HuH-7.5 (cell line): ENCODE measurements at places on chromosomes 3 and 15.

- no peak for DNase-seq
Observed at GRCh38 chr3:27930052-27930602, 208.0 kb upstream of the EOMES start.

DNA sequence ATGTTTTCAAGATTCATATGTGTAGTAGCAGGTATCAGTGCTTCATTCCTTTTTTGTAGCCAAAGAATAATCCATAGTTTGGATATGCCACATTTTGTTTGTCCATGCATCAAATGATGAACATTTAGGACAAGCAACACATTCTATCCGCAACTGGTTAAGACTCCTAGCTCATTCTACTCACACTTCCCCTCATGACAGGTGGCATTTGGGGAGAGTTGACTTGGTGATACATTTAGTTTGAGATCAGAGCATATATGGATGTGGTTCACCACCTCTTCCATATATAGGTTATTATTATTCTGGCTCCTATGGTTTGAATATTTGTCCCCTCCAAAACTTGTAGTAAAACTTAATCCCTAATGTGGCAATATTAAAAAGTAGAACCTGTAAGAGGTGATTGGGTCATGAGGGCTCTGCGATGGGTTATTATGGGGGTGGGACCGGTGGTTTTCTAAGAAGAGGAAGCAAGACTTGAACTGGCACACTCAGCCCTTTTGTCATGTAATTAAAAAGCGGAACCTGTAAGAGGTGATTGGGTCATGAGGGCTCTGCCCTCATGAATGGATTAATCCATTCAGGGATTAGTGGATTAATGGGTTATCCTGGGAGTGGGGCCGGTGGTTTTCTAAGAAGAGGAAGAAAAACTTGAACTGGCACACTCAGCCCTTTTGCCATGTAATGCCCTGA is 75.3 kb upstream of the HRH1 start:
- no peak for DNase-seq

- DNase-seq, result no peak
Observed at GRCh38 chr15:68630836-68631235, 52.0 kb downstream of the CORO2B start.

- no peak for DNase-seq
Observed at GRCh38 chr3:171615686-171616085, 155.5 kb upstream of the TNIK start.

DNA sequence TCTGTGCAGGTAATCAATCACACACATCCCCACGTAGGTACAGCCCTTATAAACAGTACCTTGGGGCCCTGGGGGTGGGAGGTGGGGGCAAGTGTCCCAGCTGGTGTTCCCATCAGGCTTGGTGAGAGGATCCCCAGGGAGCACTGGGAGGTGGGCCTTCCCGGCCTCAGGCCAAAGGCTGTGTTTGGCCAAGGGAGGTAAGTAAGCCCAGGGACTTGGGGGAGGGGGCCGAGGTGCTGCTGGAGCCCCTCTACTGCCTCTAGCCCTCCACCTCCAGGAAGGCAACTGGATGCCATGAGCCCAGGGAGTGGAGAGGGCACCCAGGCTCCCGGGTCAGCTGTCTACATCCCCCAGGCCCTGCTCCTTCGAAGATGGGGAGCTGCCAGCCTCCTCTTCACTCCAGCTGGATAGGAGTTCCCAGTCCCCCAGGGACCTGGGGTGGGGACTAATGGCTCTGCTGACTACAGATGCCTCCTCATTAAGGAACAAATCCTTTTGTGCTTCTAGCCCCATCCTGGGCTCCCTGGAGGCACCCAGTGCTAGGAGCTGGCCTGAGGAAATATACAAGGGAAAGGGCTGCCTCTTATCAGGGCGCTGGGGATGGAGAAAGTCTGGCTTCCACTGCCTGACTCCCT is 33.1 kb downstream of the RNU5B-1 start:
- no peak for DNase-seq

DNA sequence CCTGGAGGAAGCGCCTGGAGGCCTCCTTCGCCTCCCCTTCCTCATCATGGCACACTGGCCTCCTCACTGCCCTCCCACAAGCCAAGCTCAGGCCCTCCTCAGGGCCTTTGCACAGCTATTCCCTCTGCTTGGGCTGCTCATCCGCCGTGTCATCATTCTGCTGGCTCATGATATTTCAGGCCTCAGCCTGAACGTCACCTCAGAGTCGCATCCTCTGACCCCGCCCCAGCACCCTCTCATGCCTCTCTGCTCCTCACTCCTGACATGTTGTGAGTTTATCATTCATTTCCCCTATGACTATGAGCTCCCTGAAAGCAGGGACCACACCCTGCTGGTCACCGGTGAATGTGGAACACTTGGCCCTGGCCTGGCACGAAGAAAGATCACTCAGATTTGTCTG is 20.7 kb upstream of the POC1A start:
- no peak for DNase-seq

GRCh38 chr3:102909904-102910303 is 475.1 kb downstream of the ZPLD1 start:
- no peak for DNase-seq

DNA sequence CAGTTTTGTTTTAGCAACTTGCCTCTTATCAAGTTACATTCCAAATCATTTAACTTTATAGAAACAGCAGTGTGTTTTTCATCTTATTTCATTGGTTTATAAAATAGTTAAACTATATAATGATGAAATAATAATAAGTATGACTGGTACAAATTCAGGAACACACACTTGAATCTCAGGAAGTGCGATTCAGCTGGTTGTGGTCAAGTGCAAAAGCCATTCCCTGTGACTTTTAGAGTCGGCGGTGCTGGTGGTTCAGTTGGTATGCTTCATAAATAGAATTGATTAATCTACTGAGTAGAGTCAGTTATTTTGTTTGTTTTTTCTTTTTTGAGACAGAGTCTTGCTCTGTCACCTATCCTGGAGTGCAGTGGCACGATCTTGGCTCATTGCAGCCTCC is 22.7 kb downstream of the SACM1L start:
- no peak for DNase-seq

DNA sequence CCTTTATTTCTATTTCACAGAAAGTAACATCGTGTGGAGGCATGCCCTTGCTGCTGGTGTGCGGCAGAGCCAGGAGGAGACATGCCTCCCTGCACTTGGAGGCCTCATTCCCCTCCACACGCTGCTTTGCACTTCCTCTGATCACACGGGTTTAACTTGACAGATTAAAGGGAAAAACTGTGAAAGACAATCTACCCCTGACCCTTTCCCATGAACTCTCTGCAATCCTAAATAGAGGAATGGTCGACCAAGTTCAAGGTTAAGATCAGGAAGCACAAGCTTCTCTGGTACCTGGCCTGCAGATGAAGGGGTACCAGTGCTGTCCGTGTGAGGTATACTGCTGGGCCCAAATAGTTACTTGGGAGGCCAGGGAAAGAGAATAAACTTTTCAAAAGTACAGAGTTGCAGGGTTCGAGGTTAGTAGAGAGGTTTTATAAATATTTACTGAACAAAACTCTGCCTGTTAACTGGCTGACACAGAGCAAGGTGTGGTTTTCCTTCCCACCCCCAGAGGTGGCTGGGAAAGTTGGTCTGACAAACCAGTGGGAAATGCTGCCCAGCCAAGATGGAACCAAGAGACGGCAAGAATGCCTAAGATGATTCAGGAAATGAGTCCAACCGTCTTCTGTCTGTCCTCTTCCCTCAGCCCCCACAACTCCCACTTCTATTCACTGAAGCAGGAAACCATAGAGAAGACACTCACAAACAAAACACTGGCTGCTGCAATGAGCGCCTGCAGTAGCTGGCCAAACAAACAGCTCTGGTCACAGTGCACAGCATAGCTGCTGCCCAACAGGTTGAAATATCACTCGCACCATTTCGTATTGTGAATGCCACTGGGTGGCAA is 79.6 kb downstream of the IGF2BP2 start:
- no peak for DNase-seq

DNA sequence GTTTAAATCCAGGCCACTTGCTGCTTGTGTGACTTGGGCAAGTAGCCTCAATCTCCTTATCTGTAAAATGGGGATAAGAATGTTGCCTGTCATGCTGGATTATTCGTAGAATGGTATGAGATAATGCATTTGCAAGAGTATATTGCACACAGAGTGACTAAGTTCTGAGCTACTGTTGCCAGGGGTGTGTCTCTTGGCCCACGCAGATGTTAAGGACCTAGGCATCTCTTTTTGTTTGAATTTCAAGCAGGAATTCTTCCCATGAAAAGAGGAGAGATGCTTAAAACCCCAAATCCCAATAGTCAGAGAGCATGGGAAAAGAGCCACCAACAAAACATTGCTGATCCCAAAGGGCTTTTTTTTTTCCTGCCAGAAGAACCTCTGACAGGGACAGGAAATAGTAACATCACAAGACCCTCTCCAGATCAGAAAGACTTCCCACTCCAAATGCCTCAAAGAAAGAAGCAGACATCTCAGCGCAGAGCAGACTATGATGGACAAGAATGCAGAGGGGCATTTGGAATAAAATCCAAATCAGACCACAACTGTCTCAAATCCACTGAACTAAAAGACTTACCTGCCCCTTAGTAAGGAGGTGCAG is 90.5 kb downstream of the MRPL46 start:
- DNase-seq, result no peak

DNA sequence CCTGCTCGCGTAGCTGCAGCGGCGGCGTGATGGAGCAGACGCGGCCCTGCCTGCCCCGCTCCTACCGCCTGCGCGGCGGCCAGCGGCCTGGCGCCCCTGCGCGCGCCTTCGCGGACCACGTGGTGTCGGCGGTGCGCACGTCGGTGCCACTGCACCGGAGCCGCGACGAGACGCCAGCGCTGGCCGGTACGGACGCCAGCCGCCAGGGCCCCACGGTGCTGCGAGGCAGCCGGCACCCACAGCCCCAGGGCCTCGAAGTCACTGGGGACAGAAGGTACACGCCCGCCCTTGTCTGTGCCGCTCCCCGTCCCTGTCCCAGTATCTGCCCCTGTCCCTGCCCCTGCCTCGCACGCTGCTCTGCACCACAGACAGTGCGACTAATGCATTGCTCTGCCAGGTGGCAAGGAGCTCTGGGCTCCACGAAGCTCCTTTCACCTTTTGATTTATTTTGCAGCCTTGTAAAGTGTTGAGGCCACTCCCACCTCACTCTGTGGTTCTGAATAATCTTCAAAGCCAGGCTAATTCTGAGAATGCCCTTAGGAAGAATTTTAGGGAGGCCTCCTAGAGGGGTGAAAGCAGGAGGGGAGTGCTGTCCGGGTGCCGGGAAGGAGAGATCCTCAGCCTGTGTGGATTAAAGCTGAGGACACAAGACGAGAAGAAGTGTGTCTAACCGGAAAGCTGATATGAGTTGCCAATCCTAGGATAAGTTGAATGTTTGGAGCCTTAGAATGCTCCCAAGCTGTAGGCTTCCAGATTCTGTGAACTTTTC is 100.0 kb downstream of the THSD4 start:
- DNase-seq, result no peak

DNA sequence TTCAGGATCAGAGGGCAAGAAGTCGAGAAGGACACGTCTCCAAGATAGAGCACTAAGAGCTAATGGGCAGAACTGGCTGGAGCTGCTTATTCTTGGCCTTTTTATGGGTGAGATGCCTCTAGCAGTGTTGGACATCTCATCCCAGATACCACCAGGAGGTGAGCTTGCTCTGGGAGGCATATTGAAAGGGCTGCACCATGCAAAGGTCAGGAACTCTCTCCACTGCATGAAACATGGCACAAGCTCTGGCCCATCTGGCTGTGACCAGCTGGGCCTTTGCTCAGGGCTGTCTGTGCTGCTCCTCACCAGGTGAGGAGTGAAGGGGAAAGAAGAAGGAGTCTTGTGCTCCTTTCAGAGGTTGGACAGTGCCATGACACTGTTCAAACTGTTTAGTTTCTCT is 188.7 kb downstream of the THSD4 start:
- DNase-seq, result no peak

DNA sequence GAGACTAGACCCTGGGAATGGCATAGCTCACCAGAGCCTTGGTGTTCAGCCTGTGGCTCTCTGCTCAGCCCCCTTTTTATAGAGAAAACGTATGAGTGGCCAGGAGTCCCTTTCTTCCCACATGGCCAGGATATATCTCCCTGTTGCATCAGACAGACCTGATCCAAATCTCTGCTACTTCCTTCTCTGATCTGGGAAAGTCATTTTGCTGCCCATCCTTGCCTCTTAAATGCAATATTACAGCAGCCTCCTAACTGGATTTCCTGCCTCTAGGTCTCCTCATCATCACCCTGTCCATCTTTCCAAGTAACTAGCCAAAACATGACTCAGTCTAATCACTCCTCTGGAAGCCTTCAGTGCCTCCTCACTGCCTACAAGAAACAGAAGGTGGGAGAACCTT is 42.9 kb downstream of the CTDSPL start:
- no peak for DNase-seq

DNA sequence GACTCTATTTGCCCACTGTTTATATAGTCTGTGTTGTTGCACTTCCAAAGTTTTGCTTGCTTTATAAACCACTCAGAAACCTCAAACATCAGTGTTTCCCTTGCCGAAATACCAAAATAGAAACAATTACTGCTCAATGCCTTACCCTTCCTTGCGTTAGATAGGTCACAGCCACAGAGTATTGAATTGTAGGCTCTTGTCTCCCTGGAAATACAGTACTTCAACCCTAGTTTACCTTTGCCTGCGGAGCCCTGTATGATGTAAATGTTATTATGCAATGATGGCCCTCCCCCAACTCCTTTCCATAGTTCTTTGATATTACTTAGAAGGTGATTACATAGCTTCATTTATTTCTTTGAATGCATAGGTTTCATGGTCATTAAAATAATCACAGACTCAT is 44.2 kb downstream of the SOX2 start:
- DNase-seq, result no peak

DNA sequence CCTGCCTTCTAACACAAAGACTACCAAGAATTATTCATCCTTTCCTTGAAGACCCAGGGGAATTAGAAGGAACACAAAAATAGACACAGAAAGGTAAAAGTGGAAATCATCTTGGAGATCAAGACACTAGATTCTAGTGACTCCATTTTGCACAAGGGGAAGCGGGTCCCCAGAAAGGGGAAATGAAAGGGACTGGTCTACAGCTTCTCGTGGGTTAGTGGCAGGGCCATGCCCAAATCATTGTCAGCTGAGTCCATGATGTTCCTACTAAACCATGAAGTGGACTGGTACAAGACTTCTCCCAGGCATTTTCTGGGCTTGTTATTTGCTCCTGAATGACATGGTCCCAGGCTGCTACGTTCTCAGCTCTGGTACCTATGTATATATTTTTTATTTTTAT is 230.7 kb upstream of the TPRG1 start:
- no peak for DNase-seq

GRCh38 chr3:76673171-76673570 is 366.7 kb upstream of the ROBO2 start:
- no peak for DNase-seq

DNA sequence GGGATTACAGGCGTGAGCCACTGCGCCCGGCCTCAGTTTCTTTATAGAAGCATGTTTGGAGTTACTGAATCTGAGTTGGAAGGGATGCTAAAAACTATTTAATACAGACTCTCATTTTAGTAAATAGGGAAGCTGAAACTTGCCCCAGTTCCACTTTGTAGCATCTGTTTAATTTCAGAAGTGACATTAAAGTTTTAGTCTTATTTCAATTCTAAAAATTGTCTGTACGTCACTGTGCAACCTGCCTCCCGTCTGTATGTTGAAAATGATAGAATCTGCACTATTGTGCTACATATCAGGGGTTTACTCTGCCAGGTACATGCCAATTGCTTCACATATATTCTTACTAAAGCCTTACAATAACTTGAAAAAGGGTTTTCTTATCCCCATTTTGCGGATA is 15.3 kb downstream of the CNOT10 start:
- no peak for DNase-seq
